A673 (cell line): ENCODE measurements at places on chromosomes 6 and 20. TPM values are rescaled to one million over a fixed set of nuclear protein-coding genes. Genes with fewer than 3 reads are reported as not detected.

- H3K27ac ChIP-seq = no peak overlapping the region
- no peak for DNase-seq
- H3K4me3 ChIP-seq = no peak overlapping the region
- H3K4me1 ChIP-seq = peaks cover 8% of the 10 kb centered on the region
- no peaks in the 10 kb centered on the region for H3K36me3 ChIP-seq
These were observed 20.8 kb upstream of the MLN start for GRCh38 chr6:33824461-33825154.

- no peak for DNase-seq
- no peak overlapping the region for H3K4me3 ChIP-seq
- no peak overlapping the region for H3K27ac ChIP-seq
- no peaks in the 10 kb centered on the region for H3K4me1 ChIP-seq
- no peaks in the 10 kb centered on the region for H3K36me3 ChIP-seq
These were observed 409.5 kb upstream of the AGPAT4 start for GRCh38 chr6:161683400-161683799.

- H3K4me1 ChIP-seq = no peaks in the 10 kb centered on the region
- H3K4me3 ChIP-seq = no peak overlapping the region
- H3K27me3 ChIP-seq = no peaks in the 10 kb centered on the region
- H3K36me3 ChIP-seq = no peaks in the 10 kb centered on the region
These were observed 73.0 kb upstream of the FAM8A1 start for GRCh38 chr6:17527076-17527475.

C6orf141 gene
- total RNA-seq = 9.7 and 11.7 TPM in 2 replicates

PRICKLE4 gene
- total RNA-seq = 1.9 TPM in 1 of 2 replicates, not detected in the other

ANKRD66 gene
- not detected in 2 replicates for total RNA-seq
